ENCODE measurements at places on chromosomes 2 and 18.

- no peak for DNase-seq
These were observed 20.0 kb upstream of the OTOS start for GRCh38 chr2:240160291-240161086.

DNA sequence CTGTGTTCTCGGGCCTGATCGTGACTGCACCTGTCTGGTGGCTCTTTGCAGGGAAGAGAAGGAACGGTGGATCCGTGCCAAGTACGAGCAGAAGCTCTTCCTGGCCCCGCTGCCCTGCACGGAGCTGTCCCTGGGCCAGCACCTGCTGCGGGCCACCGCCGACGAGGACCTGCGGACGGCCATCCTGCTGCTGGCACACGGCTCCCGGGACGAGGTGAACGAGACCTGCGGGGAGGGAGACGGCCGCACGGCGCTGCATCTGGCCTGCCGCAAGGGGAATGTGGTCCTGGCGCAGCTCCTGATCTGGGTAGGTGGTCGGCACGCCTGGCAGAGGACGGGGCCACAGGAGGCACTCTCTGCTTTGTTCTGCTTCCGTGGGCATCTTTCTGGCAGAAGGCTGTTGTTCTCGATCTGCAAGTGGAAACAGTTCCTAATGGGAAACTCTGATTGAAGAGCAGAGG, 48.0 kb downstream of the GBX2 start:
- DNase-seq = no peak

GRCh38 chr18:49479381-49480137, 7.5 kb downstream of the C18orf32 start:
- no peak for DNase-seq

DNA sequence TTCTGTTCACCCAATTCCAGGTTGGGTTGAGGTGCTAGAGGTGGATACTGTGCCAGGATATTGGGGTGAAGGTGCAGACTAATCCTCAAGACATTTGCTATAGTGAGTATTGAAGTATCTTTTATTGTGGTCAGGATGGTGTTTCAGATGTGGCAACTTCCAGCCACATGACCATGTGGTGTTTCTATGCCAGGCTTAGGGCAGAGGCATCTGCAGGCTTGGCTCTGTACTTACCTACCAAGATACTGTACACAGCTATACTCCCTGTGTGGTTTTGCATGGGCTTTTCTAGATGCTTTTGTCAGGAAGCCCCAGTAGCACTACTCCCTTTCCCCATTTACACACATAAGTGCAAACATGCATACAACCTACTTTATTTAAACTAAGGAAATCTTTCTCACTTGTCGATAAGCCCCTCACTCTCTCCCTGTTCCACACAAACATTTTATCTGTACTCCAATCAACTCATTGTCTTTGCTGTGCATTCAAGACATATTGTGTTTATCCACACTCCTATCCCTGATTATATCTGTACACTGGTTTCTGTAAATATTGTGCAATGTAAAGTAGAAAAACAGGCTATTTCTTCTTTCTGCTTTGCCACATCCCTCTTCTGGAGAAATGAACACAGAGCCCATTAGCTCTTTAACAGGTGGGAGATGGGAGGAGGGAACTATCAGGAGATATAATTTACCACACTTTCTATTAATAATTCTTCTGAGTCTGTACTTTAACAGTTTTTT, 12.3 kb downstream of the ARL6IP6 start:
- DNase-seq = no peak

DNA sequence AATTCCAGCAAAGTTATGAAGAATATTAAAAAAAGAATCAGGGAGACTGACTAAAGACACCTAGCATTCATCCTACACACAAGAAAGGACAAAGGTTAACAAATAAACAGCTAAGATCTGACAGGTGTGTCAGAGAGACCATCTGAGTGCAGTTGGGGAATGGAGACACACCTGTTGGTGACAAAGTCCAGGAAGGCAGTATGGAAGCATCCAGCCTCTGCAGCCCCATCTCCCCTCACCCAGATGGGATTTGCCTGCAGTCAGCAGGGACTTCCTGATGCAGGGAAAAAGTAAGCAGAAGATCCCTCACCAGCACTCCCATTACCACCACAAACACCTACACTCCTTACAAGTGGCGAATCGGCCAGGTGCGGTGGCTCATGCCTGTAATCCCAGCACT, 37.9 kb downstream of the USP34 start:
- no peak for DNase-seq

GRCh38 chr2:74450570-74451190, 4.2 kb upstream of the INO80B start:
- DNase-seq = no peak

DNA sequence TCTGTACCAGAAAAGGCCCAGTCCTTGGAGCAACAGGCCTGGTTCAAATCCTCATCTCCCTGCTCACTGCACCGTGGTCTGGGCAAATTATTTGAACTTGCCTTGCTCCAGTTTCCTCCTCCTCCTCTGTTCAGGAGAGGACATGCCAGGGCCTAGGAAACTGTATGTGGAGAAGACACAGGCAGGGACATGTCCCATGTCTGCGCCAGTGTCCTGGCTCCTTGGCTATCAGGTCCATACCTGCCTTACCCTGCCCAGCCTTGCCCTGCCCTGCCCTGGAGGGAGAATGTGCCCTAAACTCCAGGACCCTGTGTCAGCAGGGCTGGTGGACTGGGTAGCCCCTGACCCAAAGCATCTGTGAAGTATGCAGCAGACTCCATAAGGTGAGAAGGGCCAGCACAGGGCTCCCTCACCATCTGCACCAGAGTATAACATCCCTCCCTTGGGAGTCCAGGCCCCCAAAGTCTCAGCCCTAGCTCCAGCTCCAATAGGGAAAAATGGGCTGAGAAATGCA, 165.3 kb downstream of the GALNT1 start:
- no peak for DNase-seq

DNA sequence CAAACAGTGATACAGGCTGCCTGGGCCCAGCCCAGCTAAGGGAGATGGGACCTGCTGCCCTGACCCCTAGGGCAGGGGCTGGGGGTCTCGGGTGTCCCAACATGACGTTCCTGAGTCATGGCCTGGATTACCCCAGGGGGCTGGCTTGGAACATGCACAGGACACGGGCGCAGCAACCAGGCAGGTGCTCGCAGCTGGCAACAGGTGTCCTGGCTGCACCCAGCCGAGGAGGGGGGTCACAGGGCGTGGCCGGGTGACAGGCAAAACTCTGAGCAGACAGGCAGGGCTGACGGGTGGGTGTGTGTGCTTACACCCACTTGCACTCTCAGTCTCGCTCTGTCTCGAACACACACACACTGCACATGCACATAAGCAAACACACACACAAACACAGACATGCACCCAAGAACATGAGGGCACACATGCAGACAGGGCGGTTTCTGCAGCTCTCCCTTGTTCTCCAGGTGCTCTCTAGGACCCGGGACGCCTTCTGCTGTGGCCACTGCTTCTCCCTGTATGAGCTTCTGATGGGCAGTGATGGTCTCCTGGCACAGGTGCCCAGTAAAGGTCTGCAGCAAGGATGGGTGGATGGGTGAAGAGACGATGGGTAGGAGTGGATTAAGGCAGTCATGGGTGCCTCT, 33.7 kb upstream of the TAF1B start:
- no peak for DNase-seq

- no peak for DNase-seq
These were observed 87.8 kb downstream of the ACOXL start for GRCh38 chr2:110820128-110820527.

GRCh38 chr2:173355132-173355865, 627 bp downstream of the CDCA7 start:
- DNase-seq = no peak

DNA sequence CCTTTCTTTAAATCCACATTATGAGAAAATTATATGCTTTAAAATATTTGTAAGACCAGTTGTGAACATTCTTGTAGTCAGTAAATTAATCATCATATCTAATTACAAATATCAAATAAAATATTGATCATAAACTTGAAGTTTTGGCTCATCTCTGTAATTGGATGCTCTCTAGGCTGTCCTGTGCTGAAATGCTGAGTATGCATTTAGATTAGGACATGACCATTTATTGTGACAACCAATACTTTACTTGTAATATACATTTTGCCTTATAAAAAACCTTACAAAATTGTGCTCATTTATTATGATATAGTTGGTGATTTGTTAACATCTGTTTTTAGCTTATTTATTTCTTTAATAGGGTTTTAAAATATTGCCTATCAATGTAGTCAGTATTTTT, 116.1 kb upstream of the DOCK10 start:
- DNase-seq = no peak

GRCh38 chr2:61943251-61943650, 37.8 kb downstream of the COMMD1 start:
- DNase-seq = no peak

DNA sequence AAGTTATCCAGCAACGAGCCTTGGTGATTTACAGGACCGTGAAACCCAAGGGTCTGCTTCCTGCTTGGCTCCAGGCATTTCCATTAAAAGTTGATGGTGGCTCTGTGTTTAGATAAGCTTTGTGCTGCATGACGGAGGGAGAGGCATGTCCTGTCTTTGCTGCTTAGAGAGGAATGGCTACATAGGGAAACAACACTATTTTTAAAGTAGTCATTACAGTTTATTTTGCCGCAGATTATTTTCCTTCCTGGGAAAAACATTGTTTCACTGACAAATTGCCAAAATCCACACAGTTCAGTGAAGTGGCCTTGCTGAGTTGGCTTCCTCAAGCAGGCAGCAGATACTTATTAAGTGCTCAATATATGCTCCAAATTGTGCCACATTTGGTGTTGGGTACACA, 98.5 kb downstream of the THSD7B start:
- no peak for DNase-seq

DNA sequence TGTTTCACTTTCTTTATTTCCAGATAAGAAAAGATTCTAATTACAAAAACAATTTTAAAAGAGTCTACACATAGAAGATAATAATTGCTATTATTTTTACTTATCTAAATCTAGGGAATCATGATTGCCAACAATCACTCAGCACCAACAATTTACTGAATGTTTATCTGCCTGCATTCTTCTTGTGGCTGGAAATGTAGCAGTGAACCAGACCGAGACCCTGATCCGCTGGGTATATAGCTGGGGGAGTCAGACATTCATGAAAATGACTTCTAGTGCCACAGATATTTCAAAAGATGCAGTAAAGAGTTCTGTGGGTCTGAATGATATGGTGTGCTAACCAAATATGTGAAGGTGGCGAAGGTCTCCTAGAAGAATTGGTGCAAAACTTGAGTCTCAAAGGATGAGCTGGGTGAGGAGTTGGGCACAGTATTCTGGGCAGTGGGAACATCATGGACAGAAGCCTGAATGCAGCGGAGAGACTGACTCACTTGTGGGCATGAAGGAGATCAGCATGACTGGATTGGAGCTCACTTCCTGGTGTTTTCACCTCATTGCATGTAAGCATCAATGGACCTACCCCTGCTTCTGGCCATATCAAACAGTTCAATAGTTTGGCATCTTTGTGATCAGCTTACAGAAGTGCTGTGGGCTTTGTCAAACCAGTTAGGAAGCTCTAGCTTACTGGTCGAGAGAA, 26.1 kb upstream of the FN1 start:
- no peak for DNase-seq

GRCh38 chr2:42810971-42811811, 18.8 kb upstream of the HAAO start:
- DNase-seq = peak; percentile 37

- no peak for DNase-seq
These were observed 376.6 kb upstream of the NETO1 start for GRCh38 chr18:73244401-73244800.

- no peak for DNase-seq
These were observed 11.6 kb downstream of the PDE6D start for GRCh38 chr2:231769170-231770136.

GRCh38 chr18:69647702-69648101, 247.0 kb downstream of the DOK6 start:
- no peak for DNase-seq

DNA sequence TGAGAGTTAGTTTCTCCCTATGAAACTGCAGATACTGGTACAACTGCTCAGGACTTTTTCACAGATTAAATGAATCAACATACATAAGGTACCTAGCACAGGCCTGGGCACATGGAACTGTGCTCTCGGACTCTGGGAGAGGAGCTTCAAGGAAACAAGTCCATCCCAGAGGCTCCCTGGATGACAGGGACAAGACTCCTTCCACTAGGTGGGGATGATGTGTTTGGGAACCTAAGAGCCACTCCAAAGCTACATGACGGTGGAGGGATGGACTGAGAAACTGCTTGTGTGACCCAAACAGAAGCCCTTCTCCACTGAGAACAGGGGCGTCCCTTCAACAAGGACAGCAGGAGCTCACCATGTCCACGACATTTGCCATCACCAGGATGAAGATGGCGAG, 37.1 kb downstream of the CENPO start:
- DNase-seq = no peak

DNA sequence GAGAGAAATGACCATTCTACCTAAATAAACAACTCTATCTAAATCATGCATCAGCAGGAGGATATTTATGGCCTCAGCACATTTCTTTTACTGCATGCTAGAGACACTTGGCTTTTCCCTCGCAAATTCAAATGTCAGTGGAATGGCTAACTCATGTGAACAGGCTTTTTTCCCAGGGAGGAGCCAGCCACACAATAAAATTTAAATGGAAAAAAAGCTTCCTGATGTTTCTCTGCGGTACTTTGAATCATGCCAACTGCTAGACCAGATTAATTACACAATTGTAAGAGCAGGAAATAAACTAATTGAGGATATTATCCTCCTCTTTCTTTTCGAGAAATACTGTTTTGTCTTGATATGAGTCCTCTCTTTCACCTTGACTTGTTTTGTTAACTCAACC, 676.3 kb downstream of the IRS1 start:
- DNase-seq = no peak

- no peak for DNase-seq
These were observed 108.8 kb downstream of the MTCL1 start for GRCh38 chr18:8814206-8814605.

GRCh38 chr18:37537868-37538525, 27.6 kb downstream of the CELF4 start:
- no peak for DNase-seq

DNA sequence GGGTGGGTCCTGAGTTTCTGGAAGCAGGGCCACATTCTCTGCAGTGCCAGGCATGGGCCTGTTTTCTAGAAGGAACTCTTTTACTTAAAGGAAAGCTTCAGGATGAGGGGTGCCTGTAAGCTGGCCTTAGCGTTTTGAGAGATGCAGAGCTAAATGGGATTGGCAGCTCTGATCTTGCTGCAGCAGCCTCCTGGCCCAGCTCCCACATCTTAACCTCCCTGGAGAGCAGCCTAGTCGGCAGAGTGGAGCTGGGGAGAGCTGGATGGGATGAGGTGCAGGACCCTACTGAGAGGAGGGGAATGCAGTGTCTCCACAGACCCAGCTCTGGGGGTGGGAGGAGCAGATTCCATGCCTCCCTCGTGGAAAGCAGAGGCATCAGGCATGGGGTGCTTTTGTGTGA, 52.0 kb downstream of the TMEM17 start:
- DNase-seq = no peak
